ENCODE measurements at places on chromosomes 5 and 9. TPM values are rescaled to one million over a fixed set of nuclear protein-coding genes. Genes with fewer than 3 reads are reported as not detected.

Gene SPINK7
- not detected for total RNA-seq

Gene CFAP157
- not detected for total RNA-seq

Gene ZNF483
- total RNA-seq, result 5.7 TPM

Gene KCNMB1
- 0.50 TPM for total RNA-seq

Gene IL33
- total RNA-seq, result 0.94 TPM

All from mammary epithelial cell (primary cell).